Karpas-422 (cell line): ENCODE measurements at places on chromosomes 1 and 21. TPM values are rescaled to one million over a fixed set of nuclear protein-coding genes. Genes with fewer than 3 reads are reported as not detected.
A peak's percentile ranks its signal among the peaks of the same experiment; 100 is the strongest.

Gene CACYBP
- total RNA-seq = 93.4 and 188 TPM in 2 replicates

DNA sequence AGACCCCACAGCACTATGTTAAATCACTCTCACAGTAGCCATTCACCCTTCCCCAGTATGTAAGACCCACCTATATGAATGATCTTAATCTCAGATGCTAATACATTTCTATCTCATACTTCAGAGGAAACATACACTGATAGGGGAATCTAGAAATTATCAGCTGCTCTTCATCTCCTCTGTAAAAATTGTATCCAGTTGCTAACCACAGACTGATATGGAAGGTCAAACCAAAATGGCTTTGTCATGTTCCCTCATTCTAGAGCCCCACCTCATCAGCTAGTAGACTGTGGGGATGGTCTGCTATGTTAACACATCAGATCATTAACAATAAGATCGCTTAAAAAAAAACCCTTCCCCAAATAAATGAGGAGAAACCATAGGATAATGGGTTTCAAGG, 71.7 kb downstream of the UBR4 start:
- DNase-seq = no peak

Gene PTCH2
- total RNA-seq = 0.04 and 0.43 TPM in 2 replicates

GRCh38 chr1:226665505-226666163, 73.4 kb downstream of the ITPKB start:
- no peak for DNase-seq

DNA sequence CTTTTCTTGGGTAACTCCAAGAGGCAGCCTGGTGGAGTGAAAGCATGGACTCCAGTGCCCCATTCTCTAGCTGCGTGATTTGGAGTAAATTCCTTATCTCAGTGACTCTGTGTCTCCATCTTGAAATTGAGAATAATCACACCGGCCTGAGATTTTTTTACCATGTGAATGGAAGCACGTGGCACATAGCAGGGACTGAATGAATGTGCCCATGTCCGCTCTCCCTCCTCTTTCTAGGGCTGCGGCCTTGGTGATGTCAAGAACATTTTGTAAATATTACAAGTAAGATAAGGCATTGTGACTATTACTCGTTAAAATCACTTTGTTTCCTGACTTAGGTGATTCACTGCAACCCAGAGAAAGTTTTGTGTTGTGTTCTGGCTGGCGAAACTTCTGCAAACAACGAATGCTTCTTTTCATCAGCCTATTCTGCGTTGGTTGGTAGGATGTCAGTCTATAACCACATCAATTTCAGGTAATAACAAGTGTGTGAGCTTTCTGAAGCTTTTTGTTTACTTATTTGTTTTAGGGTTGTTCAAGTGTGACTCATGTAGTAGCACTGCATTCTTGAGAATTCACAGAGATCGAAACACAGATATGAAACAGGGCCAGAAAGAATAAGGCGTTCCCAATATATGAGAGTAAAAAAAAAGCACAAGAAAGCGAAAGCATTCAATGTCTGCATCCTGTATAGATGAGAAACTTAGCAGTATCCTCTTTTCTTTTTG, 135.7 kb upstream of the SLC45A1 start:
- DNase-seq = no peak

Gene ID3
- total RNA-seq = 32.0 and 33.0 TPM in 2 replicates

GRCh38 chr1:227429447-227430359, 111.4 kb upstream of the CDC42BPA start:
- no peak for DNase-seq

Gene APOBEC4
- total RNA-seq = not detected in 2 replicates

DNA sequence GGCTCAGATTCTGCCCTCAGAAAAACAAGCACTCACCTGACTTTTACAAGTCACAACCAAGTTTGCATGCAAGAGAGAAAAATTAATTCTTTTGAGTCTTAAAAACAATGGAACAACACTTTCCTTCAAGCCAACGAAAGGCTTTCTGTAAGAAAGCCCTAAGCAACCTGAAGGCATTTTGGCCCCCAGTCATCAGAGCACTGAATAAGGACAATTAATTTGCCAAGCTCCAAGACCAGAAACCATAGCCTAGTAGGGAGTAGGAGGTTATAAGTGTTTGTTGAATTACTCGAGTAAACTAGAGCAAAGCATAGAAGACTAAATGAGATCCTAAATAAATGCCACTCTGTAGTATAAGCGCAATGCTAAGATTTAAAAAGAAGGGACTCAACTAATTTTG, 4.7 kb downstream of the TGFBR3 start:
- no peak for DNase-seq

GRCh38 chr1:60813071-60813470, 269.3 kb upstream of the NFIA start:
- no peak for DNase-seq

Gene FAM229A
- 3.1 and 4.5 TPM in 2 replicates for total RNA-seq

DNA sequence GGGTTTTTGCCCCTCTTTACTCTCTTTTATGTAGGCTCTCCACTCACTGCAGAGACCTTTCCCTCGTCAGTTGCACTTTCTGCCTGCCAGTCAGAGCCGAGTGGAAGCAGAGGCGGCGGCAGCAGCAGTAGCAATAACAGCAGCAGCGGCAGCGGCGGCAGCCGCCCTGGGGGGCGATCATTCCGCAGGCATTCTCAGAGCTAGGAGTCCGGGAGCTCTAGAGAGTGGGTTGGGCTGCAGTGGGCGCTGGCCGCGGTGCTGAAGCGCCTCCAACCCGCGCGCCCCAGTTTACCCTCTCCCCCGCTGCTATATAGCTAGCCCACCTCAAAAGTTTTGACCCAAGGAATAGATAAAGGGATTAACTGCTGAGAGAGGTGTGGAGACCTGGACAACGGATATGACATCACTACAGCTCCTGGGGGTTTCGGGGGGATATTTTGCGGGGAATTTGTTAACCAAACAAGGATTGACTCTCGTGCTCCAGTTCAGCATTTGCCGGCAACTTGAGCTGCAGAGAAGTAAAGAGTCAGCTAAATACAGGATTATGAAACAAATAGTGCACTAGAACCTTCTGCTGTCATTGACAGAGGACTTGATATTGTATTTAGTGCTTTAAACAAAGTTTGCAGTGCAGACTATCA, at the start of gene OLFM3:
Gene OLFM3 (minus strand): TSS at position 102 of the 641 bp plus-strand sequence.
- DNase-seq = no peak

GRCh38 chr1:200642481-200642880, 21.9 kb upstream of the KIF14 start:
- DNase-seq = no peak

GRCh38 chr1:180997843-180998504, 24.7 kb downstream of the STX6 start:
- no peak for DNase-seq

DNA sequence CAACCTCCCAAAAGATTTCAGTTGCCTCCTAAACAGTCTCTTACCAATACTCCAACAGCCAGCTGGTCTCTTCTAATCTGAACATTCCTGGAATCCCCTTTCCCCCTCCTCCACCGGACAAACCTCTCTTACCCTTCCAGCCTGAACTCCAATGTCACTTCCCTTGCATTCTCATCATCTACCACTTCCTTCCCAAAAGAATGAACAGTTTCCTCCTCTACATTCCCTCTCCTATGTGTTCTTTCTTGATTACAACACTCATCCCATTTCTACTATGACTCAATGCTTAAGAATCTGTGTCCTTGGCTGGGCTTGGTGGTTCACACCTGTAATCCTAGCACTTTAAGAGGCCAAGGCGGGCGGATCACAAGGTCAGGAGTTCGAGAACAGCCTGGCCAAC, 417.1 kb downstream of the SETD4 start:
- DNase-seq = no peak

DNA sequence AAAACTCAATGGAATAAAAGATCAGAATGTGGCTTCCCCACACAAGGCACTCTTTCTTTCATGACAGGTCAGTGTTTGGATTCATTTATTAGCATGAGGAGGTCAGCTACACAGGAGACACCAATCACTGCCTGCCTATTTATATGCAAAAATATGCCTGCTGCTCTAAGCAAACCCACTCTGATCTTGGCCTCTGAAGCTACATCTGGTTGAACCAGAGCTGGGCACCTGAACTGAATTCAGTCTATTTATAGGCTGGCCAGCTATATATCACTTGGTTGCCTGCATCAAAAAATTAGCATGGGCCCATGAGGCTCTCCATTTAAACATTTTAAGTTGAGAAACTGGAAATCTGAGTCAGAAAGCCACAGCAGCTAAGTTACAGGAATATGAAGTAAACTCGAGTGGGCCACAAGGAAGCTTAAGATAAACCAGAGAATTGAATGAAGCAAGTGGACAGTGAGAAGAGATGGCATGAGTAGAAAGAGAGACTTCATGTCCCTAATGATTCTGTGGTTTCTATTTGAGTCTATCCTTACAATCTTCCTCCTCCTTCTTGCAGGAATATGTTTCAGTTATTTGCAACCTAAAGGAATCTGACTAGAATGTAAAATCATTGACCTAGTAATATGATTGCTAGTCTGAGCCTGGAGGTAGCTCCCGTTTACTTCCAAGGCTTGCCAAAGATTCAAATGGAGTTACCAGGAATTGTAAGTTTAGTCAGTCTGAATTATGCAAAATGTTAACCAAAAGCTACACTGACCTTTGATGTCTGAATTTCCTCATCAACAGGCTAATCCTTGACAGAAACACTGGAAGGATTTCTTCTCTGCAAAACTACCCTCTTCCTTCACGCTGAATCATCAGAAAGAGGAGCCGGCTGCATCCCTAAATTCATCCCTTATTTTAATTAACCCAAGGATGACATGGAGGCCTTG, 17.7 kb downstream of the DDAH1 start:
- no peak for DNase-seq

Gene CD53
- 101 and 154 TPM in 2 replicates for total RNA-seq

Gene DNAJC28
- total RNA-seq = 0.22 and 0.25 TPM in 2 replicates

DNA sequence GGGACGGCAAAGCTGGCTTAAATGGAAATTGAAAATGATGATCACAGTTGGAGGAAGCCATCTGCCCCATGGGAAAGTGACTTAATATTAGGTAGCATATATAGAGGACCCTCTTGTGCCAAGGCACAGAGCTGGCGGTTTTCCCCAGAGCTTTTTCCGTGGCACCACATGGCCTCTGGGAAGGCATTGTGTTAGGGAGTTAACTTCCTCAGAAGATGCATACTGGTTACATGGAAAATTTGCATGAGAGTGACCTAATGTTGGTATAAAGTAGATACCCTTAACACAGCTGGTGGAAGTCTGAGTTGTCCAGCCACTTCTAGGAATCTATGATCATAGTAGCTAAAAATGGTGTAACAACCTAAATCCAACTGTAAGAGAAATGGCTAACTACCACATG, 27.3 kb downstream of the CAP1 start:
- no peak for DNase-seq

DNA sequence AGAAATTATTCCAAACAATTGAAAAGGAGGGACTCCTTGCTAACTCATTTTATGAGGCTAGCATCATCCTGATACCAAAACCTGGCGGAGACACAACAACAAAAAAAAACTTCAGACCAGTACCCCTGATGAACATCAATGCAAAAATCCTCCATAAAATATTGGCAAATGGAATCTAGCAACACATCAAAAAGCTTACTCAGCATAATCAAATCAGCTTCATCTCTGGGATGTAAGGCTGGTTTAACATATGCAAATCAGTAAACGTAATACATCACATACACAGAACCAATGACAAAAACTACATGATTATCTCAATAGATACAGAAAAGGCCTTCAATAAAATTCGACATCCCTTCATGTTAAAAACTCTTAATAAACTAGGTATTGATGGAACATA, 440.1 kb downstream of the NUF2 start:
- no peak for DNase-seq

Gene FLG
- total RNA-seq = not detected in 2 replicates

DNA sequence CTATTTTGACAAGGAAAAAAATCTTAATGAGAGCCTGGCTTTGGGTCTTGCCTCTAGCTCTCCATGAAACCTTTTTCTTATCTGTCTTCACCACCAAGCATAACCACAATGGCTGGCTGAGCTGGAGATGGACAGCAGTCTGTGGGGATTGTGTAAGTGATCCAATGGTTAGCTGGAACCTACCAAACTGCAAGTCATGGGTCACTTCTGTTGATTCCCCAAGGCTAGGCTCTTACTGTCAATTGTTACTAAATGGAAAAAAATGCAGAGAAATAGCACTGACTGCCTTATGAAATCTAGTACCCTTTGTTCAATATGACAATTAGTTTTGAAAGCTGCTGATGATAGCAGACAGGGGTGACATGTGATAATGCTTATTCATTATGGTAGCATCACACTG, 359.0 kb downstream of the ST6GALNAC3 start:
- DNase-seq = no peak

Gene JTB
- 314 and 343 TPM in 2 replicates for total RNA-seq

Gene DMBX1
- not detected in 2 replicates for total RNA-seq

Gene IL23R
- total RNA-seq = 0.45 TPM in 1 of 2 replicates, not detected in the other

Gene TMPRSS15
- 0.19 TPM in 1 of 2 replicates, not detected in the other for total RNA-seq

GRCh38 chr1:170640581-170640980, 23.4 kb upstream of the PRRX1 start:
- no peak for DNase-seq

DNA sequence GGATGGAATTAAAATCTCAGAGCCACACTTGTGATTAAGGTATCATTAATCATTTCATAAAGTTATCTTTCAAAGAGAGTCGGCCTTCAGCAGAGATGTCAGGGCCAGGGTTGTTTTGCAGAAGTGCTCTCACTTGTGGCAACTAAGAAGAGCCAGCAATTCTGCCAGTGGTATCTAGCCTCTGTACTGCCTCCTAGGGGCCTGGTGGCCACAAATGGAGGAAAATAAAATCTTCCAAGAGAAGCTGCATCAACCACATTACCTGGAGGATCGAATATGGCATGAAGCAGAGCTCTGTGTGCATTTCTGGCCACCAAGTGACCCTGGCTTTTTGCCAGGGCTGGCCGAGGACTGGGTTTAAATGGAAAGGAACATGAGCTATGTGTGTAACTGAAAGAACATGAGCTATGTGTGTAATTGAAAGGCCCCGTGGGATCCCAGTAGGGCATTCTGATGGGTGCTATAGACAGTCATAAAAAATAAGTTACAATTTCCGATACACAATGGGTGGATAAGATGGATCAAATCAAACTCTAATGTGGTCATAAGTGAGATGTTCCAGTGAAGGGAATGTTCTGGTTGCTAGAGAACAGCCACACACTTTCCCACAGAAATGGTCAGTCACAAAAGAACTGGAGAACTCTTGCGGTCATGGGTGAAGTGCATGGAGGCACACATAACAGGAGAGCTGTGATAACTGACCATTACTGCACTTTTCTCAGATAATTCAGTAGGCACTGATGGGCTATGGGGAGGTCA, 335.8 kb downstream of the CAMTA1 start:
- peak; percentile 82 for DNase-seq

- DNase-seq = no peak
Observed at GRCh38 chr1:157334041-157334440, 195.8 kb upstream of the ETV3 start.

- DNase-seq = no peak
Observed at GRCh38 chr21:22355949-22356348, 1357.7 kb downstream of the NCAM2 start.

Gene KRTAP10-2
- total RNA-seq = not detected in 2 replicates

Gene CYP4A11
- not detected in 2 replicates for total RNA-seq

GRCh38 chr1:20373764-20374163, 83.1 kb downstream of the VWA5B1 start:
- DNase-seq = no peak

GRCh38 chr1:172252958-172253357, 167.5 kb upstream of the C1orf105 start:
- no peak for DNase-seq
